ENCODE measurements at places on chromosomes 16 and 17. TPM values are rescaled to one million over a fixed set of nuclear protein-coding genes. Genes with fewer than 3 reads are reported as not detected.

The MYO15A gene
- total RNA-seq, result 0.18 TPM

DNA sequence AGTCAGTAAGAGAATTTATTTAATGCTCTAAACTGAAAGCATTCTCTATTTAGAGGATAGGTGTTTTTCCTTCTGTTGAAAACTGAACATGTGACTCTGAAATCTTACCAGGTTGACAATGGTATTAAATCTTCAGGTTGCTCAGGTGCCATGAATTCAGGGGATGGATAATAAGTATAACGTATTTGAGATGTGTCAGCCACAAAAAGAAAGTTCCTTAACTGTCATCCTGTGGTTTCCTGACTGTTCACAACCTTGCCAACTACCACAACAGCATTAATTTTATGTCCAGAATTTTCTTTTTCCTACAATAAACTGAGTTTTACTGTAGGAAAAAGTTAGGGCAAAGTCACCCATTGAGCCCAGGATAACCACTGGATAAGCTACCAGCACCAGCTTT lies 243.3 kb upstream of the PSMD7 start:
- DNase-seq, result no peak

GRCh38 chr17:52673791-52674190 lies 515.3 kb upstream of the CA10 start:
- no peak for DNase-seq

The KRTAP2-3 gene
- 1.8 TPM for total RNA-seq

GRCh38 chr16:14449334-14449733 lies 180.7 kb downstream of the PARN start:
- no peak for DNase-seq

GRCh38 chr16:1790261-1790610 lies 3.3 kb downstream of the IGFALS start:
- no peak for DNase-seq

GRCh38 chr17:40510328-40510648 lies 8.9 kb upstream of the TNS4 start:
- DNase-seq, result no peak

The FLYWCH2 gene
- total RNA-seq, result 96.0 TPM

DNA sequence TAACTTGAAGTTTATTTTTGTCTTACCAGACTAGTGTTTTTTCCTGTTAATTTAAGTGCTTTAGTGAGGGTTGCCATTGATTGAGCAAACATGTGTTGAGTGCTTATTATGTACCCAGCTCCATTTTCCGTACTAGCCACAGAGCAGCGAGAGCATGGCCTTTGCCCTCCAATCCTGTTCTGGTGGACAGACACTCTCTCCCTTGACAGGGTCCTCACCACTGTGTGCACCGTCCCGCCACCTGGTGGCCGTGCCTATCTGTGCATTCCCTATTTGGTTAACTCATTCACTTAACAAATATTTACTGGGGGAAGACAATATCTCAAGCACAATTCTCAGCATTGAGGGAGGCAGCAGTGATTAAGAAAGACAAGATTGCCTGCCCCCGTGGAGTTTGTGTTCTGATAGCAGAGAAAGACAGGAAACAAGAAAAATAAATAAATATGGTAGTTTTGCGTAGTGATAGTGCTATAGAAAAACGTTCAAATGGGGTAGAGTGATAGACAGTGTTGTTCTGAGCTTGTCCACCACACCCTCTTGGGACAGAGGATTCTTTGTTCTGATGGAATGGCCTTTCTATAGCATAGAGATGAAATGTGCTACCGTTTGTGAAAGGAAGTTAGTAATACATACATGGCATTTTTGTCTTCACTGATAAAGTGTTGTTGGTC lies 13.0 kb downstream of the CDH13 start:
- no peak for DNase-seq

GRCh38 chr16:69798466-69798865 lies 36.3 kb downstream of the WWP2 start:
- no peak for DNase-seq

The STX8 gene
- total RNA-seq, result 81.6 TPM

The GFAP gene
- not detected for total RNA-seq

The PPP1R1B gene
- not detected for total RNA-seq

The TMEM235 gene
- total RNA-seq, result not detected

GRCh38 chr17:28737770-28738679 lies 5.8 kb upstream of the TRAF4 start:
- DNase-seq, result no peak

The COQ9 gene
- 27.8 TPM for total RNA-seq

The SLC38A8 gene
- not detected for total RNA-seq

DNA sequence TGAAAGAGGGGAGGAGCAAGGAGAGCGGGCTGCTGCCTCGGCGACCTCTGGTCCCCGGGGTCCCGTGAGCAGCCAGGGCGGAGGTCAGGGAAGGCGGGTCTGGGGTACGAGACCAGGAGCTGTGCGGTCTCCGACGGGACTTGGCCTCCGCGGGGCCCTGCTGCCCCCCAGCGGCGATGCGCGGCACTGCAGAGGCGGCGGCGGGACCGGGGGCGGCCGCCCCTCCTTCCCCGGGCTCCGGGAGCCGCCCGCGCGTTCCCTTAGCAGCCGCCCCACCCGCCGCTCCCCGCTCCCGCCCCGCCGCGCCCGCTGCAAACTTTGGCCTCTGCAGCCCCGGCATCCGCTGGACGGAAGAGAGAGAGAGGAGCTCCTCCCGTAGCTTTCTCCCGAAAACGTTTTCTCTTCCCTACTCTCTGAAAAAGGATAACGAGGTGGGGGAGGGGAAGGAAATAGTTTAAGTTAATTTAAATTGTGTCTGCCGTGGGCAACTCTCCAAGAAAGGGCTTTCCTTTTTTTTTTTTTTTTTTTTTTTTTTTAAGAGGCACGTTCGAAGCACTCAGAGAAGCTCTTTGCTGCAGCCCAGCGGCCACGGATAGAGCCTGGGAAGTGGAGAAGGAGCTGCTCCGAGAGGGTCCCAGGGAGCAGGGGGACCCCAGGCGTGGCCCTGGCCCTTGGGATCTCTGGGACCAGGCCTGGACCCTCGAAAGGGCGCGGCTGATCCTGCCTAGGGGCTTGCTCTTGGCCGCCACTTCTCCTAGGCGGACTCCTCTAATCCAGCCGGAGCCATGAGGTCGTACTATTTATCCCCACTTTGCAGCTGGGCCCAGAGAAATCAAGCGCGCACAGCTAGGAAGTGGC lies 43.2 kb downstream of the C16orf82 start:
- no peak for DNase-seq

The KIF1C gene
- 117 TPM for total RNA-seq

DNA sequence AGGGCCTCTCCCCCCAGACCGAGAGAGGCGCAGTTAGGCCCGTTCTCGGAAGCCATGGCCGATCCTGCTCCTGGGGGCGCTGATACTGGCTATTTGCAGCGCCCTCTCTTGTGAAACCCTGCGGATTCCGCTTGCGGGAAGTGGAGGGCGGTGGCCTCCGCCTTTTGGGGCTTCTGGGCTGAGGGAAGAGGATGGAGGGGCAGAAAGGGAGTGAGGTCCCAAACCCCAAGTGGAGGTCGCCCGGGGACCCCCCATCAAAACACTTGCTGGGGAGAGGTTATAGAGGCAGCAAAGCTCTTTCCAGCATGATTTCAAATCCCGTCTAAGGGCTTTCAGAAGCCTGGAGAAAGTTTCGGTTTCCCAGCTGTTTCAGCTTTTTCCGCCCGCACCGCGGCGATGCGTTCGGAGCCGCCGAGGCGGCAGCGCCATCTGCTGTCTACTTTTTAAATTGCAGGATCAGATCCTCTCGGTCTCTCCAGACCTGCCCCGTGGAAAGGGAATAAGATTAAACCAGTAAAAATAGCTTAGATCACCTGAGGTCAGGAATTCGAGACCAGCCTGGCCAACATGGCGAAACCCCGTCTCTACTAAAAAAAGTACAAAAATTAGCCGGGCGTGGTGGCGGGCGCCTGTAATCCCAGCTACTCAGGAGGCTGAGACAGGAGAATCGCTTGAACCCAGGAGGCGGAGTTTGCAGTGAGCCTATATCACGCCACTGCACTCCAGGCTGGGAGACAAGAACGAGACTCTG lies 15.8 kb downstream of the SNX20 start:
- DNase-seq, result peak; percentile 29

The MAF gene
- 12.0 TPM for total RNA-seq

DNA sequence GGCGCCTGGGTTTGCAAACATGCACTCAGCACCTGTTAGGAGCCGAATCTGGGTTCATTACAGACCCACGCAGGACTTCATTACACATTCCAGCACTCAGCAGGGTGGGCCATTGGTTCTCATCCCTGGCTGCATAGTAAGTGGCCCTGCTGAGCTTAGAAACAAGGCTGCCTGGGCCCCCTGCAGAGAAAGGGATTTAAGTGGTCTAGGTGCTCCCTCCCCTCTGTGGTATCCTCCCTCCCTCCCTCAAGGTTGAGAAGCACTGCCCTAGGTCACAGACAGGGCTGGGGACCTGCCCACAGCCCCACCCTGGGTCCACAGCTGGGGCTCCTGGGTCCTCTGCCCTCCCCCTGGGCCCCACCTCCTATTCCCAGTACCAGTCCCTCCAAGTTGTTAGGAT lies 28.3 kb downstream of the WNT3 start:
- DNase-seq, result no peak

The CRYM gene
- total RNA-seq, result 8.1 TPM

GRCh38 chr16:22188267-22188594 lies 17.8 kb upstream of the EEF2K start:
- no peak for DNase-seq

DNA sequence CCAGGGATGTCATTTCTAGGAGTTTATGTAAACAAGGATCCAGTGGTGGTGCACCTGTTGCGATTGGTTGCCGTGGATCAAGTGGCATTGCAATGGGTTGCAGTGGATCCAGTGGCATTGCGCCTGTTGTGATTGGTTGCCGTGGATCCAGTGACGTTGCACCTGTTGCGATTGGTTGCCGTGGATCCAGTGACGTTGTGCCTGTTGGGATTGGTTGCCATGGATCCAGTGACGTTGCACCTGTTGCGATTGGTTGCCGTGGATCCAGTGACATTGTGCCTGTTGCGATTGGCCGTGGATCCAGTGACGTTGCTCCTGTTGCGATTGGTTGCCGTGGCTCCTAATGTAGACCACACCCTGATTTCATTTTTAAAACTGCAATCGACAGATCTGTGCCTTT lies 56.2 kb upstream of the CRISPLD2 start:
- DNase-seq, result no peak

The NPIPB2 gene
- total RNA-seq, result 2.4 TPM

DNA sequence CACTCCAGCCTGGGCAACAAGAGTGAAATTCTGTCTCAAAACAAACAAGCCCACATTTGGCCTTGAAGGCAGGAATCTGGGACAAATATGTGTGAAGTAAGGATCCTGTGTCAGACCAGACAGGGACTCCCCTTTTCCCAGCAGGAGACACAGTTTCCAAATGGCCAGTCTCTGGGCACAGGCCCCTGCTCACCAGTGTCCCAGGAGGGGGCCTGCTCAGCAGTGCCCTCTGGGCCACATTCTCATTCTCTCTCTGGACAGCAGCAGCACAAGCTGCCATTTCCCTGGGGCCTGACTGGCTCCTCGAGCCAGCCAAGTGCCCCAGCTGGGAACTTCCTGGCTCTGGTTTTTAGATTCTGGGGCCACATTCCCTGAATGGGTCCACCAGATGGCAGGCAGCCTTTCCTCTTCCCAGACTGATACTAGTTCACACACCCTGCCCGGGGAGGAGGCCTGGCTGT lies 11.7 kb upstream of the MNT start:
- DNase-seq, result no peak

DNA sequence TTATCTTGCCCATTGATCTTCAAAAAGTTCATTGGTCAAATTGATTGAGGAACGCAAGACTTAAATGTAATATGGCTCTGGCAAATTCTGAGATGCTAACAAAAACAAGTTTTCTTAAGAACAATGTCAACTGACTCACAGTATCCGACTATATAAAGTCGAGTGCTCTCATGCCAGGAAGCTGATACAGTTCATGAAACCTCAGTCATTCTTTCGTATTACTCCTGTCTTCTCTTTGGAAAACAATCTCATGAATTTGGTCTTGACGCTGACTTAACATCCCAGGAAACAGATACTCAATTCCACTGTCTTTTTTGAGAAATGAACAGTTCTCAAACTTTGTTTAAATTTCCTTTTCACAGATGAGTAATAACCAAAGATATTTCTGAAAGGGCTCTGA lies 704.9 kb downstream of the MAF start:
- DNase-seq, result no peak

GRCh38 chr17:60594734-60595133 lies 5.3 kb upstream of the PPM1D start:
- no peak for DNase-seq

DNA sequence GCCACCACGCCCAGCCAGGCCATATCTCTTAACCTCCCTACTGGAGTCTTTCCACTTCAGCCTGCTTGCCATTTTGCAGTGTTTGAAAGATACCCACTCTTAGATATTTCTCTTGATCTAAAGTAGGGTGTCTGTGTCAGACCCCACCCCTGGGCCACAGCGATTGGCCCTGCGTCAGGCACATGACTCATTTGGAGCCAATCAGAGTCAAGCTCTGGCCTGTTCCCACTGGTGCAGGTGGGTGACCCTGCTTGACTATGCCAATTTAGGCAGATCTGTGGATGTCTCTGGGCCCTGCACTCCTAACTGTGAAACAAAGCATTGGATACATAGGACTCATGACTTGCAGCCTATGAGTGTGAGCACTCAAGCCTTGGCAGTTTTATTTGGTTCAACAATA lies 27.6 kb downstream of the FOXL1 start:
- no peak for DNase-seq

- peak; percentile 50 for DNase-seq
Measured at GRCh38 chr17:75633486-75634375, 497 bp downstream of the SMIM5 start.

DNA sequence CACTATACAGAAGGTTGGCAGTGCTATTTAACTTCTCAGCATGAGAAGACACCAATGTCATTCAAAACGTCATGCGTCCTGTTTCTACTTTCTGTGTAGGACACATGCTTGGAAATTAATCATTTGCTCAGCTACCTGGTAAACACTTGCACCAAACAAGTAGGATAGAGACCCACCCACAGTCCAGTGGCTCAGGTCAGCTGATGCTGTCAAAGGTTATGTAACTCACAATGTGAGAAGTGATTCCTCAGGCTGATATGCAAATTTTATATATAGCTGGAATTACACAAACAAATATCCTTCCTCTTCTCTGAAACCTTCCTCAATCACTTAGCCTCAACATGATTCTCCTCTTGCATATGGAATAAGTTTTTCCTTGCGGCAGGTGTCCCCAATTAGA lies 59.6 kb downstream of the ZZEF1 start:
- no peak for DNase-seq

DNA sequence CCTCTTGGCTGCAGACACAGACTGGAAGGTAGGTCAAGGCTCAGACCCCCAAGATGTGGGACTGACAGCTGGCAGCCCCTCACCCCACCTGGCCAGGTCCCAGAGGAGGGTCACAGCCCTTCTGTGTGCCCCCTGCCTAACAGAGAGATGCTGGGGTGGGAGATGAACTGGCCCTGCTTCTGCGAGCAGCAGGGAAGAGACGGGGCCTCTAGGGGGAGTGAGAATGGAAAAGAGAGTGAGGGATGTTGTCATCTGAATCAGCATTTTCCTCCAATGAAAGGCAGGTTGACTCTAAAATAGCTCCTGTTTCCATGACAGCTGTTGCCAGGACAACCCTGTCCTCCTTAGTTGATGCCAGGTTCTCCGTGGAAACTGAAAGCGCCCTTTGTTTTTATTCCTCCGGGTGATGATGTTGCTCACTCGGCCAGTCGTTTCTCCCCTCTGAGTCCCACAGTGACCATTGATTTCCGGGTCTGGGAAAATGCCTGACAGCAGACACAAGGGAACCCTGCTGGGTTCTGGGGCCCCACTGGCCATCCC lies 4.9 kb upstream of the NDRG4 start:
- peak; percentile 90 for DNase-seq

Data from glomerular endothelial cell (primary cell).